ENCODE measurements at places on chromosomes 1 and 21. TPM values are rescaled to one million over a fixed set of nuclear protein-coding genes. Genes with fewer than 3 reads are reported as not detected.

PPP1R12B gene
- total RNA-seq: 352 TPM

LENEP gene
- not detected for total RNA-seq

MMP23B gene
- 45.6 TPM for total RNA-seq

TNFRSF4 gene
- 0.48 TPM for total RNA-seq

- no peak for DNase-seq
Measured at GRCh38 chr1:234170067-234170466, 203.2 kb upstream of the COA6 start.

GRCh38 chr1:15007842-15008241 lies 145.7 kb upstream of the TMEM51 start:
- no peak for DNase-seq

GRCh38 chr1:227884370-227885134 lies 63.2 kb downstream of the WNT9A start:
- DNase-seq: no peak

- DNase-seq: no peak
Measured at GRCh38 chr1:46487818-46488218, 1.8 kb upstream of the DMBX1 start.

MANEAL gene
- total RNA-seq: 3.3 TPM

GRCh38 chr1:158102881-158103674 lies 77.6 kb upstream of the CD1D start:
- DNase-seq: no peak

GRCh38 chr1:205947024-205947423 lies 3.8 kb upstream of the SLC26A9 start:
- no peak for DNase-seq

DNA sequence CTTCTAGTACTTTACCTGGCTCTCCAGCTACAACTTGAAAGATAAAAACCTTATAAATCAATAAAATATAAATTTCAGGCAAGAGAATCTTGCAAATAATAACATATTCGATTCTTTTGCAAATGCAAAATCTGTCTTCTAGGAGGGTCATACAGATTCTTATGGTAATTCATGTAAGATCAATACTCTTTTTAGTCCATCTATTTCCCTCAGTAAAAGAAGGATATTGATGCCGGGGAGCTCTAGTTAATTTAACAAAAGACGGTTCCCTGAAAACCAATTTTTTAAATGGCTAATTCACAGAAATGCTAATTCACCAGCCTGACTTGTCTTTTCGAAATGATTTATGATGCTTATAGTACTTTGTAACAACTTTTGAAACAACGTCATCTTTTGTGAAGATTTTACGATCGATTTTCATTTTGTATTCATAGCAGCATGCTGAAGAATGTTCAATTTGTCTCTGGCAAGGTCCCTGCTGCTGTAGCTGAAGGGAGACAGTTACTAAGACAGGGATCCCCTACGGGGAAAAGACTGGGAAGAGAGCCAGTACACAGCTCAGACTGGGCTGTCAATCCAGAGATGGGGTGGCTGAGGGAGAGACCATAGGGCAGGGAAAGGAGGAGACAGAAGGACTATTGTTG lies 90.6 kb upstream of the SPAG17 start:
- DNase-seq: no peak

GRCh38 chr1:9438431-9439073 lies 100.7 kb upstream of the SLC25A33 start:
- DNase-seq: no peak

- DNase-seq: no peak
Measured at GRCh38 chr1:102163799-102164198, 167.1 kb upstream of the OLFM3 start.

- no peak for DNase-seq
Measured at GRCh38 chr1:9890224-9890731, 19.8 kb downstream of the CTNNBIP1 start.

OLIG2 gene
- not detected for total RNA-seq
